NCI-H1417 (cell line): ENCODE measurements at places on chromosomes 11 and 22.

- no peak for DNase-seq
Measured at GRCh38 chr11:81286550-81286949, 1447.1 kb downstream of the FAM181B start.

DNA sequence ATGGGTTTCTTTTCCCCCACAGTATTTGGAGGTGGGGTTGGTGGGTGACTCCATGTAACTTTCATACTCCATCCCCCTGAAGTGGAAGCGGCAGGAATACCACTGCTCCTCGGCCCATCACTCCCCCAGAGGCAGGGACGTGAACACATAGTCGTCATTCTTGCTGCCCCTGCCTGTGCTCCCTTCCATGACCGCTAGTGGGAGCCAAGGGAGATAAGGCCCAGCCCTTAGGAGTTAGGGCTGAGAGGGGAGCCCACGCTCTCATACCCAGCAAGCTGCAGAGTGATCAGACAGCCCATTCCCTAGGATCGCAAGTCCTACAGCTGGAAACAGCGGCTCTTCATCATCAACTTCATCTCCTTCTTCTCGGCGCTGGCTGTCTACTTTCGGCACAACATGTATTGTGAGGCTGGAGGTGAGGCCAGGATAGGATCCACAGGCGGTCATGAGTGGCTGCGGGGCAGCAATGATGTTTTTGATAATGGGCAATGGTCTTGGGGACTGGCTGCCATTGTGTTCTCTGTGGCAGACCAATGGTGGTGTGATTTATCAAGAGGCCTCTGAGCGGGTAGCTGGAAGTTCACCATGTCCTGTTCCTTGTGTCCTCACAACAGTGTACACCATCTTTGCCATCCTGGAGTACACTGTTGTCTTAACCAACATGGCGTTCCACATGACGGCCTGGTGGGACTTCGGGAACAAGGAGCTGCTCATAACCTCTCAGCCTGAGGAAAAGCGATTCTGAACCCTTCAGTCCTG lies 15.9 kb downstream of the RHOG start:
- no peak for DNase-seq

DNA sequence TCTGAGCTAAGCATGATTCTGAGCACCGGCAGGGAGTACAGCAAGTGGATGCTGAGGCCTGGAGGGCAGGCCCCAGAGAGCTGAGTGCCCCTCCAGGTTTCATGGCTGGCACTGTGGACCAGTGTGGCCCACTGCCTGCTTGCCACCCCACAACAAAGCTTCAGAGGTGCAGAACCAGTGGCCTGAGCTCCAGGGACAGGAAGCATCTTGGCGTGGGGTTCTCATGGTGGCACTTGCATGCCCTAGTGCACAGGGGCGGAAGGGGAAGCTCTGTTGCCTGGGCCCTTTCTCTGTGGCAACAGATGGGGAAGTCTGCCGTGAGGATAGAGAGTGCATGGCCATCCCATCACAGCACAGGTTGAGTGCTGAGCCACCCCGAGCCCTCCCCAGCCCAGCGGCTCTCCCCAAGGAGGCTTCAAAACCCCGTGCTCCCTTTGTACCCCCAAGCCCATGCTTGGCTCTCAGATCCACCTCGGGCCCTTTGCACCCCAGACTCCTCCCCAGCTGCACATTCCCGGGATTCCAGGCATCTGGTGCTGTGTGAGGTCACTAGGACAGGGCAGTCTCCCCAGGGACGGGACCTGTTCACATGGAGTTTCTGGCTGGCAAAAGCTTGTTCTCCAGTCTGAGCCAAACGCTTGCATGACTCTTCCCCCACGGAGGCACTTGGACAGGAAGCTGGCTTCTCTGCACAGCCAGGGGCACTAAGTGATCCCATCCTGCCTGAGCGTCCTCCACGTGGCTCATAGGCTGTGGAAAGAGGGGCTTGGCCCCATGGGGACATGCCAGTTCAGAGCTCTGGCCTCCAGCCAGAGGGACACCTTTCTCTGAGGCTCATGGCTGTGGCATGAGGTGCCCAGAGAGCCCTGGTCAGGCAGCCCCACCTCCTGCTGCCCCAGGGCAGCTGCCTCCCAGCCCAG lies 4.2 kb downstream of the SLC25A1 start:
- DNase-seq, result no peak

GRCh38 chr11:32290783-32291182 lies 144.6 kb downstream of the WT1 start:
- DNase-seq, result no peak

GRCh38 chr11:2673871-2674471 lies 25.8 kb downstream of the KCNQ1OT1 start:
- no peak for DNase-seq

DNA sequence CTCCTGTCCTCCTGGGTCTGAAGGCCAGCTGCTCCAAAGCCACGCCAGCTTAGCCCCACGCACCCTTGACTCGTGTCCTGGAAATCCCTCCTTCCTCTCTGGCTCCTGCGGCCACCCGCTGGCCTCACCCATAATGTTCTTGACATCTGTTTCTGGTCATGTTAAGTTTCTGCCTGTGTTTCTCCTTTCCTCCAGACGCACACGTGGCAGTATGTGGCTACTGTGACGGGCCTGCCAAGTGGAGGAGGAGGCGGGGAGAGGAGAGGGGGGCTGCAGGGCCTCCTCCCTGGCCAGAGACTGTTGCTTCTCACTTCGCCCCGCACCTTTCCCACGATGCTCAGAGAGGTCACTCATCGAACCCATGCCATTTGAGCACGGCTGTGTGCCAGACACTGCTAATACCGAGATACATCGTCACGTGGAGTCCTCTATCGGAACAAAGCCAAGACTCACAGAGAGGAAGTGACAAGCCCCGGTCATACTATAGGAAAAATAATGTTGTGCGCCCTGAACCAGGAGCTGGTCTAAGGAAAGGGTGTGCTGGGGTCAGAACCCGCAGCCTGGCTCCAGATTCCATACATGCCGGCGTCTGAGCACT lies 11.5 kb downstream of the C1QTNF6 start:
- no peak for DNase-seq
